ENCODE measurements at places on chromosomes 6 and 20.
A peak's percentile ranks its signal among the peaks of the same experiment; 100 is the strongest.

DNA sequence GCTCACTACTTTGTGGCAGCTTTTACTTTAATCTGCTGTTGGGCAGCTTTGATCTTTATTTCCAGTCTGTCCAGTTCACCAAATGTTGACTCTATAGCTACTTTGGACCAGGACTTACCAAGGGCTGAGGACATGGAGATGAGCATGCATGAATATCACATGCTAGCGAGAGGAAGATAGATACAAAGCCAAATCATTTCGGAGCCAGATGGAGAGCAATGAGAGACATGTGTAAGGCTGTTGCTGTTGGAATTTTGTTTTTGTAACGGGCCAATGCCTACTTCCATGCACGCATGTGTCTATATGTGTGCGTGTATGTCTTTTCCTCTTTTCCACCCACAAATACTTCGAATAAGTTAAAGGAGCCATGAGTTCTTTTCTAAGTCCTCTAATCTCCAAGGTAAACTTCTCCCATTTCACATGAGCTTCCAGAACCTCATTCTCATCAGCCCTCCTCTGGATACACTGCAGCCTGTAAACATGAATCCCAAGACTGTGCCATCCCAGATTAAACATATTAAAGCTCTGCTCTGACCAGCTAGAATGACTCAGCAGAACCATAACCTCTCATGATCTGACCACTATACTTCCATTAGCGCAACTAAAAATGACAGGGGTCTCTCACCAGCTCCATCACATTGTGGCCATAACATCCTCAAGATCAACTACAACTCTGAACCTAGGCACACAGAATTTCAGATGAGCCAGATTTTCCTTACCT is 160.7 kb downstream of the LRFN2 start:
- no peak for DNase-seq

DNA sequence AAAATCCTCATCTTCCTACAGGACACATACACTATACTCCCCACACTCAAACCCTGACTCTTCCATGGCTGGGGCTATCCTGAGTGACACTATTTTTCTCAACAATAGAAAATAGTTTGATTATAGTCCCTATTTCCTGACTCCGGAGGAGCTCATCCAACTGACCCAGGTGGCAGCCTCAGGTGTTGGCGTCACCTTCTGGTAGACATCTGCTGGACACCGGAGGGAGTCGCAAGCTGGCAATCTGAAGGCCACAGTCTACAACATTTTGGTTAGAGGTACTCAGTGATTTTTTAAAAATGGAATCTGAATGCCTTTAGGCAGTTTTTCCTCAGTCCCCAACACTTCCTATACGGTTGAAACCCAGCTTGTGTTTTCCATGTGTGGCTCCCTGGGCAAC is 32.2 kb upstream of the OCSTAMP start:
- DNase-seq, result no peak

DNA sequence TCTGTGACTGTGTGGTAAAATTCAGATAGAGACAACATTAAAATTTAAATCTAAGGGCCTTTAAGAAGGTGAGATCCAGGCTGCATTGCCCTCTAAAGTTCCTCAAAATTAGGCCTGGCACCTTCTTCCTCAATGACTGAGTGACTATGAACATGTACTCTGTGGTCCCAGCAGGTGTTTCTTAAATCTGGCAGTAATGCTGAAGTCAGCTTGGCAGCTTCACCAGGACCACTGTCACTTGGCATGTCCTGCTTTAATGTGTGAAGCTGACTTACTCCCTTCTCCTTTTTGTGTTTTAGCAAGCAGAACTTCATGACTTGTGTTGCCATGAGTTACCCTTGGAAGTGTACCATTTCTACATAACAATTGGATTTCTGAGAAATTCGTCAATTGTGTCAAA is 141.7 kb downstream of the NKAIN2 start:
- no peak for DNase-seq

- DNase-seq, result no peak
Measured at GRCh38 chr6:119307056-119307455, 42.5 kb downstream of the MAN1A1 start.

- DNase-seq, result no peak
Measured at GRCh38 chr6:15268137-15268908, 22.5 kb downstream of the JARID2 start.

DNA sequence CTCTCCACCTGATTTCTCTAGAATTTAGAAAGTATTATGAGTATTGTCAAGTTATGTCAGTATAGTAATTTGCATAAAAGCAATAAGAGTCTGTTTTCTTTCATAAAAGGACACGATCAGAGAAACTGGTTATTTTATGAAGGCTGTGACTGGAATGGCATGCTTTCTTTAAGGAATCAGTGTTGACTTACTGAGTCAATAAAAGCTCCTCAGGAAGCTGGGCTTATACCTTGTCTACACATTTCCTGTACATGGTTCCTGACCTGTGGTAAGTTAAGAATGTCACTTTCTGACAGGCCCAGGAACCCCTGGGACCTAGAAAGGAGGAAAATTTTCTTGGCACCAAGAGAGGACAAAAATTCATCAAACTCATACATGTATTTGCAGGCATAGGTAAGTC is 1224.0 kb upstream of the ADGRB3 start:
- no peak for DNase-seq

- DNase-seq, result no peak
Measured at GRCh38 chr6:68689910-68690309, 54.8 kb downstream of the ADGRB3 start.

DNA sequence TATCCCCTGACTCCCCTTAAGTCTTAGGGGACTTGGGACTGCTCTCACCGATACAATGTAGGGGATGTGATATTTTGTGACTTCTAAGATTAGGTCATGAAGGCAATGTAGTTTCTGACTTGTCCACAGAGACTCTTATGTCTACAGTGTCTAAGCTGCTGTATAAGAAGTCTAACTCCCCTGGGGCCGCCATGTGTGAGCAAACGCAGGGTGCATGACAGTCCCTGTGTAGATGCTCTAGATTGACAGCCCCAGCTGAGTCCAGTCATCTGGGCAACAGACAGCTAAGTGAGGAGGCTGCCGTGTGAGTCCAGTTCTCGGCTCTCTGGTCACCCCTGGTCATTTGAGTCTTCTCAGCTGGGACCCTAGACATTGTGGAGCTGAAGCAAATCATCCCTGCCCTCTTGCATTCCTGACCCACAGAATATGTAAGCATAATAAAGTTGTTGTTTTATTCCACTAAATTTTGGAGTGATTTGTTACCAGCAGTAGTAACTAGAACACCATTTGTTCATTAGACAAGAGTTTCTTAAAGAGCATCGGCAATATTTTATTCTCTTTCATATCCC is 743.3 kb upstream of the CHD6 start:
- no peak for DNase-seq

- DNase-seq, result peak; percentile 61
Measured at GRCh38 chr6:42402184-42402583, 49.5 kb downstream of the TRERF1 start.

GRCh38 chr6:121912905-121913304 is 477.5 kb downstream of the GJA1 start:
- DNase-seq, result no peak

- no peak for DNase-seq
Measured at GRCh38 chr6:31304683-31305082, 32.8 kb upstream of the HLA-C start.

DNA sequence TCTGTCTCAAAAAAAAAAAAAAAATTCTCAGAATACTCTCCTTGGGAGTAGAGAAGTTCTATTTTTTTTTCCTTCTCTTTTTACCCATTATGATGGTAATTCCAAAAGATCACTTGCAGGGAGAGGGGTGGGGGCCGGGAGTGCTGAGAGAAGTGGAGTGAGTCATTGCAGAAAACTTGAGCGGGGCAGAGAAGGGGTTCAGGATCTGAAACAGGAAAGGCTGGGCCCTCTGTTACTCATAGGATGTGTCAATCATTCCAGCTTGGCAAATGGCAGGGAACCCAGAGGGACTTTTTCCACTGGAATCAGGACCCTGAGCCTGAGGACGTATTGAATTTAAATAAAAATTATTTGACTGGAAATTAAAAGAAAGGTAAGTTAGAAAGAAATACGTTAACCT is 111.4 kb upstream of the ARMC2 start:
- DNase-seq, result no peak

GRCh38 chr6:3948866-3949265 is 99.7 kb downstream of the FAM50B start:
- no peak for DNase-seq

- no peak for DNase-seq
Measured at GRCh38 chr6:30818391-30818841, 65.9 kb upstream of the DDR1 start.

- DNase-seq, result peak; percentile 55
Measured at GRCh38 chr6:11575408-11576033, 38.0 kb downstream of the TMEM170B start.

DNA sequence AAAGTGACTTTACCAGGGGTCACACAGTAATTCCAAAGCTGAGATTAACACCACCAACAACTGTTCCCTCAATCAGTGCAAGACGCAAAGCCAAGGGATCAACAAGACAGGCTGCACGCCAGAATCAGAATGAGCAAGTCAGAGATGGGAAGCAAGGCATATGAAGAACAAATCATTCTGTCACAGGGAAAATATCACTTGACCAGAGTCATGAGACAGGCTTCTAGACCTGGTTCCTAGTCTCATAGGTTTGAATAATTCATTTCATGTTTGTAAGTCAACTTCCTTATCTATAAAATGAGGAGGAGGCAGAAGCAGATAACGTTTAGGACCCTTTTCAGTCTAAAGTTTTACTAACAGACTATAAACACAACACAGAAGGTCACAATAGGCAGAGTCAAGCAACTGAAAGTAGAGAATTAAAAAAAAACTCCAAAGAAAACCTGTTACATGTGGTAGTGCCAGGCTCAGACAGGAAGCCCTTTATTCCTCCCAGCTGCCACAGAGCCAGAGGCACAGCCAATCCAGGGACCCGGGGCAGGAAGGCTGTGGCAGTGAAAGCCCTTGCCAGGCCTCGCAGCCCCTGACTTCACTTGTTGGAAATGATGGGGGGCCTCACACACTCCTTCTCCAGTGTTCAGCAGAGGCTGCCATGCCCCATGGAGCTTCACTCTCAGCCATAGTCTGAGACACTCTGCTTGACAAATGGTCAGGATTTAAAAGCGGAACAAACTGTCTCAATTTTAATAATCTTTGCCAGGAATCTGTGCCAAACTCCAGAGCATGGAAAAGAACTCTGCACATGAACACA is 29.2 kb upstream of the DST start:
- DNase-seq, result no peak

DNA sequence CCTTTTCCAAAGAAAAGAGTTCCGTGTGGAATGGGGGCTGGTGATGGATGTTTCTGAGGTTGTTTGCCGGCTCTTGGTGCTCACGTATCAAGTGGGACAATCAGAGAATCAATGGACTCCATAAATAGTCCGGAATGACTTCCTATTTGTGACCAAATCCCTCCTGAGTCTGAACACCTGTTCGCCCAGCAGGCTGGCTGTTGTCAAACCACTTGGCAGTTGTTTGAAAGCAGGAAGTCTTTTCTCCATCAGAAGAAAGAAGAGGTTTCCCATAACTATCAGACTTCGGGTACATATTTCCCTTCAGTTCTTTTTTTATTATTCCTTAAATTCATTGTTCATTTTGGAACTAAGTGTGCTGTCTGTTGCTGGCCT is 154.7 kb upstream of the RIN2 start:
- DNase-seq, result no peak

- DNase-seq, result no peak
Measured at GRCh38 chr6:33018904-33019303, 9.5 kb upstream of the HLA-DOA start.

GRCh38 chr20:43460172-43460829 is 2.6 kb downstream of the SRSF6 start:
- DNase-seq, result no peak

DNA sequence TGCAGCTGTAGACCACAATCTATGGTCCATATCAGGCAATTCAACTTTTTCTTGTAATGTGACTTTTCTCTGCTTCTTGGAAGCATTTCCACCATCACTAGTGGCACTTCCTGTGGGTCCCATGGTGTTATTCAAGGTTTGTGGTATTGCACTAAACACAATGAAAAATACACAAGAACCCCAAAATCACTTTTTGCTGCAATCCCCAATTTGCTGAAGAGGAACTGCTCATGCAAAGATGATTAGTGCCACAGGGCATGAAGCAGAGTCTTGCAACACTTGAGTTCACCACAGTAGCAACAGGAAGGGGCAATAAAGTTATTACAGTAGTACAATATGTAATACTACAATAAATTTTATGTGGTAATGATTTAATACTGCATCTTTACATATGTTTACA is 16.8 kb upstream of the TAAR1 start:
- DNase-seq, result no peak

DNA sequence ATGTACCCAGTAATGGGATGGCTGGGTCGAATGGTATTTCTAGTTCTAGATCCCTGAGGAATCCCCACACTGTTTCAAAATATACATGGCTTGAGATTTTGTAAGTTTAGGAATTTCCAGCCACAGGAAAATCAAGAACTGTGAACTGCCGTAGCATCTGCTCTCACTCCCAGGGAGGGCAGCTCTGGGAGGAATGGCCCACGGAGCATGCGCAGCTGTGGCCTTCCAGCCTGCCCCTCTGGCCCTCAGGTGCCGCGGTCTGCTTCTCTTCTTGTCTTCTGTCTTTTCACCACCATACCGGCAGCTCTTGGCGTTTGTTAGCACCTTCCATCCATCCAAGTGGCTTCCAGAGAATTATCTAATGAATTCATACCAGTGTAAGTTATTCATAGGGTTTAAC is 19.9 kb upstream of the EXOC2 start:
- no peak for DNase-seq

DNA sequence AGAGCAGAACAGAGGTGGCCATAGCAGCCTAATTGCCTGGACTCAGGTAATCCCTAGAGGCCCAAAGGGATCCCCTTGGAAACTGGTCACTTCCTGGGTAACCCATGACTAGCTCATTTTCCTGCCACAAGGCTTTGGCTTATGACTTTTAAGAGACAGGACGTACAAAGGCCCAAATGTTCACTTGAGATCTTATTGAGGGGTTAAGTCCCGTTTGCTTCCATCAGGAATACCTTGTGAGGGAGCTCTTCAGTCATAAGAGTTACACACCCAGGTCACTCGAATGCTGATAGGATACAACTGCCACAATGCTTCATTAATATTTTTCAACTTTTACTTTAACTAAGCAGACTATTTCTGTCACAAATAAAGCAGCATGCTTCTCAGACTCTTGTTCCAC is 51.7 kb downstream of the TMEM170B start:
- no peak for DNase-seq

- DNase-seq, result no peak
Measured at GRCh38 chr6:14598017-14598864, 480.7 kb downstream of the CD83 start.

GRCh38 chr6:32664827-32665362 is 1.6 kb downstream of the HLA-DQB1 start:
- DNase-seq, result peak; percentile 14

DNA sequence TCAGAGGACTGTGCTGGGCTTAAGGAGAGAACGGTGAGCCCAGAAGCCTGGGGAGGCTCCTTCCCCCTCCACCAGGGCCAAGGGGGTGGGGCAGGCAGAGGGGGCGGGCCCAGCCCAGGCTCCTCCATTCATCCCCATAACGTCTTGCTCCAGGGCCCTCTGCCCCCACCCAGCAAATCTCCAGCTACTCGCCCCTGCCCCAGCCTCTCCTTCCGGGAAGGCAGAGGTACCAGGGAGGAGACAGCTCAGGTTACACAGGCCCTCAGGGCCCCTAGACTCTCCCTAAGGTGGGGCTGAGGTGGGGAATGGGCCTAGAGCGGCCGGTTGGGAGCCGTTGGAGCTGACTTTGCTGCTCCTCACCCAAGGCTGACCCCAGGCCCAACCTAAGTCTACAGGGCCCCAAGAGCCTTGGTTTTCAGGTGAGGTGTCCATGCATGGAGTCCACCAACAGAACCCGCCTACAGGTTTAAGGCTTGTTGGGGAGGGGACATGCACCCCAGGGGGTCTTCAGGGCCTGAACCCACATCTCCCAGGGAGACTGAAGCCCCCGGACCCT is 1.2 kb downstream of the LAMA5 start:
- no peak for DNase-seq

GRCh38 chr20:50198180-50198666 is 7.6 kb downstream of the CEBPB start:
- DNase-seq, result no peak
